ENCODE measurements at places on chromosomes 12 and 14.

GRCh38 chr12:48556631-48557030, 13.2 kb downstream of the LALBA start:
- DNase-seq = no peak

DNA sequence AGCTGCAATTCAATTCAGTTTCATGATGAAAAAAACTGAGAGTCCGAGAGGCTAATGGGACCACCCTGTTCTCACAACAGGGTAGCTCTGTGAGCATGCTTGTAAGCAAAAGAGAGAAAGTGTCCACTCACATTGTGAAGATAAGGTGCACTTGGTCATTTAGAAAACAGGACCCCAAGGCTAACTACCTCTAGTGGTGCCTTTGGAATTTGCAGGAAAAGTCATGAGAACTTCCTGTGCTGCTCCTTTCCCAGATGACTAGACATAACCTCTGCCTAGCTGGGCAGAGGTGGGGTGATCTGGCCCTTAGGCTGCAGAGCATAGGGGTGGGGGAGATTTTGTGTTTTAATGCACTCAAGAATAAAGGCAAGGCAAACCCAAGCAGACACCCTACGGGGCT, 118.9 kb downstream of the STAB2 start:
- DNase-seq = no peak

DNA sequence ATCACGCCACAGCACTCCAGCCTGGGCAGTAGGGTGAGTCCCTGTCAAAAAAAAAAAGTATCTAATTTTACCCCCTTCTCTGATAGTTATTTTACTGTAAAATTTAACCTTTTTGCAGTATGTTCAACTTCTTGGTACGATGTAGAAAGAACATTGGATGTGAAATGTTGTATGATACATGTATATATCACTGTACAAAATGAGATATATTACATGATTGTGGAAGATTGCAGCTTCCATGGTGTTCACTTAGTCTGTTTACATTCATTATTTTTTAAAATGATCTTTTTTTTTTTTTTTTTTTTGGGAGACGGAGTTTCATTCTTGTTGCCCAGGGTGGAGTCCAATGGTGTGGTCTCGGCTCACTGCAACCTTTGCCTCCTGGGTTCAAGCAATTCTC, 9.0 kb downstream of the SP1 start:
- DNase-seq = no peak

GRCh38 chr14:68292441-68293215, 473.0 kb downstream of the RAD51B start:
- DNase-seq = no peak

- DNase-seq = no peak
These were observed 68.8 kb upstream of the CAND1 start for GRCh38 chr12:67200386-67200785.

Data from HFF-Myc (cell line).